ENCODE measurements at places on chromosomes 6 and 20. TPM values are rescaled to one million over a fixed set of nuclear protein-coding genes. Genes with fewer than 3 reads are reported as not detected.

GRCh38 chr6:31140643-31141042, 1.8 kb upstream of the PSORS1C2 start:
- no peak for DNase-seq

- no peak for DNase-seq
Measured at GRCh38 chr6:15412767-15413166, 166.9 kb downstream of the JARID2 start.

DNA sequence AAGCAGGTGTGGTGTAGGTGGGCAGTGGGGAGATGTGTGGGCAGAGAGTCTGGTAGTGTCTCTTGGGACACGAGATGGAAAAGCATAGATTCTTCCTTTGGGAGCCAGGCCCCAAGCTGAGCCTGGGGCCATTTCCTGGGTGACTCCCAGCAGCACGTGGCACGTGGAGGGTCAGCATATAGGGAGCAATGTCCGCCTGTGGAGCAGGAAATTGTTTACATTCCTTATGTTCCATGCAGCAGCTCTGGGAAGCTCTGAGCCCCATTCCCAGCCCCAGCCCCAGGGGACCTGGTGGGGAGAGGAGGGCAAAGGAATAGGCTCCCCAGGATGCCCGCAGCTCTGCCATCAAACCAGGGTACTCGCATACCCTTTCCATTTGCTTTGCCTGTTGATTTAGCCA, 57.6 kb downstream of the DAAM2 start:
- no peak for DNase-seq

GRCh38 chr20:47438464-47439381, 63.0 kb upstream of the NCOA3 start:
- DNase-seq, result no peak

DNA sequence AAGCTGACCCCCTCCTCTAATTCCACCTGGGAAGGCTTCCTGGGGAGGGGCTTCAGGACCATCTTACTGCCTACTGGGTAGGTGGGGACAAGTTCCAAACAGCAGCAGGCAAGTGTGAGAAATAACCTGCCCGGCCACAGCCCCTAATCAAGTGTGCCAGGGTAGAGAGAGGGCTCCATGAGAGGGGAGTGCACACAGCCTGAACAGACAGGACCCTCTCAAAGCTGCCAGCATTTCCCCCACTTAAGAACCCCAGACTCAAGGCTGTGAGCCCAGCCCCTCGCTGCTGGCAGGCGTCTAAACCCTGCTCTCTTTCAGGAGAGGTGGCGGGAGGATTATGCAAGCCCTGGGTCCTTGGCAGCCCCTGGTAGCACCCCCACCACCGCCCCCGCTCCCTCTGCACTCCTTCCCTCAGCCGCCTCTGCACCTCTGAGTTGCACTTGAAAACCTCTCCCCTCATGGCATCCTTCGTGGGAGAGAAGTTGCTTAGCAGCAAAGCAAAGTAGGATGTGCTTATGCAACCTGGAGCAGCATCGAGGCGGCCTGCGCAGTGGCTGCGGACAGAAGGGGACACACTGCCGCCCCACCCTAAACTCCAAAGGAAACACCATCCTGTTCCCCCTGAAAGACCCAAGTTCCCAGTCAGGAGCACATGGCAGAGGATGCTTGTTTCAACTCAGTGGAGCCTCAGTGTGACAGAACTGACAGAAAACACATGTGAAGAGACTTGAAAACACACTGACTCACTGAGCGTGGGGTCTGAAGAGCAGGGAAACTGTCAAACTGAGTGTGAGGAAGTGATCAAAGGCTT, 10.5 kb downstream of the DDRGK1 start:
- DNase-seq, result no peak

DNA sequence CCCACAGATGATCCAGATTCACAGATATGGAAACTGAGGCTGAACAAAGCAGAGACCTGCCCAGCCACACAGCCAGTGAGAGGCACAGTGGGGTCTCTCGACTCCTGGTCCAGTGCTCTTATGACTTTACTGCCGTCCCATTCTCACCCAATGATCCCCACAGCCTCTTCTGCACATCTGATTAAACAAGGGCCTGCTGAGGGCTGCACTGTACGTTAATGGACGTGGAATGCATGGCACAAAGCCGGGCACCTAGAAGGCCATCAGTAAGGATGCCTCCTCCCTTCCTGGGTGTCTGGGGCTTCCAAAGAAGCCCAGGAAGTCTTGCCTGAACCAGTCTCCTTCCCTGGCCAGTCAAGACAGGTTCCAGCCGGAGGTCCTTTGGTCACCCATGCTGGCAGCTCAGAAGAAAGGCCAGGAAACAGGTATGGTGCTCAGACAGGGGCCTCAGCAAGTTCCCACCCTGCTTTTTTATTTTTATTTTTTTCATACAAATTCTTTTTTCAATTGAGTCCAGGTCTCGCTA, 3.8 kb downstream of the TFEB start:
- DNase-seq, result no peak

DNA sequence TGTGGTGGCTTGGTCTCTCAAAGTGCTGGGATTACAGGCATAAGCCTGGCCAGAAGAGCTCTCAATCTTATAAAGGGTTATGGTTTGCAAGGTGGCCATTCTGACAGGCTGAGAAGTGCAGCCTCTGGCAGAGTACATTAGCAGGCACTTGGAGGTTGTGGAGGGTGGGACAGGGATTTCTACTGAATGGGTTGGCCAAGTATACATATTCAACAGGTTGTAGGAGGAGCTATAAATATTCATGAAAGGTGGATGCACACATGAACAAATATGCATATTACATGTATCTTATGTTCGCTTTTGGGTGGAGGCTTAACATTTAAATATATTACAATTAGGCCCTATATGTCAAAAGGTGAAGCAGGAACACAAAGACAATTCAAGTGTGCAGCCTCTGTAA, 20.0 kb upstream of the KCNK5 start:
- DNase-seq, result no peak

- DNase-seq, result no peak
Measured at GRCh38 chr20:6081236-6081635, 27.4 kb upstream of the LRRN4 start.

DNA sequence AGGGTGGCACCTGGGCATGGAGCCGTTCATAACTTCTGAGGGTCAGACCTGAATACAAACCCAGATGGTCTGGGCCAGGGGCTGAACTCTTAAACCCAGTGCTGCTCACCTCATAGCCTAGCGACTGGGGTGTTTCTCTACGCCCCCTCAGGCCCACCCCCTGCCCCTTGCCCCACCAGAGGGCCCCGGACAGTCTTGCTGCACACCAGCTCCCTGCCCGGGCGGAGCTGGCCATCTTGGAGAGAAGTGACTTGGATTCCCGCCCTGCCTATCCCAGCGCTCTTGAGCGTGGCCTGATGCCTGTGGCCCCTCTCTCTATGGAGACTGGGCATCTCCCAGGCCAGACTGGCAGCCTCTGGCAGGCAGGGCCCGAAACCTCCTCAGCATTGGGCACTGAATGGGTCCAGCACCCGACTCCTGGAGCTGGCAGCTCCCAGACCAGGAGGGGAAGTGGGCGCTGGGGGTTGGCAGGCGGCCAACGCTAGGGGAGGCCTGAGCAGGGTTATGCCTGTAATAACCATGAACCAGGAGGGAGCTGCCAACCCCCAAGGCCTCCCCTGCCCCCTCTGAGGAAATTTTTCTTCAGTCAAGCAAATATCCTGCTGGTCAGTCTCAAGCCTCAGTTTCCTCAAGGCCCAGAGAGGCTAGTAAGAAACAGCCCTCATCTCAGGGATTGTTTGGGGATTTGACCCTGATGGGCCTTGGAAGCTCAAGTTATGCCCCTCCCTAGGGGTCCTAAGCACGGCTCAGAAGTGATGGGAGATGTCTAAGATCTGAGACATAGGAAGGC, 169.5 kb downstream of the VEGFA start:
- no peak for DNase-seq

- DNase-seq, result no peak
Measured at GRCh38 chr6:89172131-89172530, 26.3 kb downstream of the PM20D2 start.

DNA sequence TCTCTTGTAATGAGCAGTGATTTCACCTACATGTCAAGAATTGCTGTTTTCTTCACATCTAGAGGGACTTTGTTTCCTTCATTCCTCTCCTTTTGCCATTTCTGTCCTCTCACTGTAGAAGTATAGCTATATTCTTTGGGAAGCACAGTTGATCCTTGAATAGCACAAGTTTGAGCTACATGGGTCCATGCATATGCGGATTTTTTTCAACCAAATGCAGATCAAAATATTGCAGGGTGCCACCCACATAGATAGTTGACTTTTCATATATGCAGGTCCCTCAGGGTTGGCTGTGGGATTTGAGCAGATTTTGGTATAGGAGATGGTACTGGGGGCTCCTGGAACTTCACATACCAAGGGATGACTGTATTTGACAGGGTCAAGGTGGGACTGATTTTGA, 41.1 kb downstream of the BLTP3A start:
- DNase-seq, result no peak

DNA sequence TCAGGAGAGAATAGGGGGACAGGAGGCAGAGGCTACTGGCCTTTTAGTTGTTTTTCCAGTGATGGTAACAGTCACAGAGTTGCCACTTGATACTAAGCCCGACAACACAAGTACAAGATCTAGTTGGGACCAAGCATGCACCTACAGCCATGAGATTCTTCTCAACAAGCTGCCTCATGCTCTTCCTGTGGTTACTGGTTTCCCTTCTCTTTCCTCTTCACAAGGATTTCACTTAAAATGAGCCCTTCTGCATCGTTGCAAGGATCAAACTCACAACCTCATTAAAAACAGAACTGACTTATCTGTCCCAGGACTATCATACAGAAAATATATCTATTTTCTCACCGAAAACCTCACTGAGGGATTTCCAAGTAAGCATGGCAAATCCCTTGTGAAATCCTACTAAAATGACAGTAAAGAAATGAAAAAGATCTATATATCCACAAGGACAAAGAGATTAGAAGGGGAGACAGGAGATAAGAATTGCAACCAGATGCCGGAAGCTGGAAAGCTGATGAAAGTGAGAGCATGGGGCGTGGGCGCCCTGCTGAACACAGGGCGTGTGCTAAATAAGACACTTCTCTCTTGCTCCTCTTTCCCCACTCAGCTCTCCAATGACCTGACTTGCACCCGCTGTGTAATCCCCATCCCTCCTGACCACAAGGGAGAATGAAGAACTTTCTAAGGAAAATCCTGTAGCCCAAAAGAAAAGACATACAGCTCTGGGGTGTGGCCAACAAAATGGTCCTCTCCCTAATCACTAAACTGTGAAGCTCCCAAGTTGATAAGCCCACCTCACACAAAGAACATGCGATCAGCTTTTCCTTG, 13.4 kb downstream of the MTFR2 start:
- DNase-seq, result no peak

DNA sequence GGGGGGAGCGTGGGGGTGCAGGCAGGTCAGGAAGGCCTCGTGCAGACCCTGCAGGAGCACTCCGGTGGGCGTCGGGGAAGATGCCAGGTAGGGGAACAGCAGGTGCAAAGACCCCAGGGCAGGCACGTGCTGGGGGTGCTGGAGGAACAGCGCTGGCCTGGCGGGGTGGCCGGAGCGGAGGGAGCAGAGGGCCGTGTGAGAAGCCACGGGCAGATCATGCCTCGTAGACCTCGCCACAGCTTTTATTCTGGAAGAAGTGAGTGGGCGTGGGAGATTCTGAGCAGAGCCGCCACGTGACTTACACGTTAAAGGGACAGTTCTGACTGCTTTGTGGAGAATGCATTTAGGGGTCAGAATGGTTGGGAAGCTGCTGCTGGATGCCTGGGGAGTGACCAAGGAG, 9.3 kb downstream of the NTSR1 start:
- no peak for DNase-seq

DNA sequence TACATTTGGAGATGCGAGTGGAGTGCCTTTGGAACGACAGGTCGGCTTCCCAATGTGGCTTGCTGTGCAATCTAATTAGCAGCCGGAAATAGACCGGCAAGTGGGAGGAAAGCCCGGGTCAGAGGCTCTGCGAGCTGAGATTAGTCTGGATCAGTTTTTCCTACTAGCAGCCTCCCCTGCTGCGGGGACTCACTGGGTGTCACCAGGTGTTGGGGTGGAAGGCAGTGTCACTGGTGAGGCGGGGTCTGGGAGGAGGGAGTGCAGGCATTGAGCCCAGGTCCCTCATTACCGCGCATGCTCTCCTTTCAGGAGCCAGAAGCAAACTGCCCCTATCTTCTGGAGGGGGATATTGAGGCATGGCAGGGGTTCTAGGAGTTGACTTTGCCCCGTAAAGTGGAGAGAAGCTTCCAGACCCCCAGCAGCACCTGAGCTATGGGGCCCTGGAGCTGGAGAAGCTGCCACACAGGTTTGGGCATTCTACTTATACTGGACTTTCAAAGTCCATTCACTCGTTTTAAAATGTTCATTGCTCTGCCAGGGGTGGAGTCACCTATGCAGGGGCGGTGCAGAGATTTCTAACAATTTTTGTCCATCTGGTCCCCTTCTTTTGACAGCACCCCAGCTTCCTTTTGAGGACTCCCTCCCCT, 11.0 kb downstream of the SULF2 start:
- no peak for DNase-seq

DNA sequence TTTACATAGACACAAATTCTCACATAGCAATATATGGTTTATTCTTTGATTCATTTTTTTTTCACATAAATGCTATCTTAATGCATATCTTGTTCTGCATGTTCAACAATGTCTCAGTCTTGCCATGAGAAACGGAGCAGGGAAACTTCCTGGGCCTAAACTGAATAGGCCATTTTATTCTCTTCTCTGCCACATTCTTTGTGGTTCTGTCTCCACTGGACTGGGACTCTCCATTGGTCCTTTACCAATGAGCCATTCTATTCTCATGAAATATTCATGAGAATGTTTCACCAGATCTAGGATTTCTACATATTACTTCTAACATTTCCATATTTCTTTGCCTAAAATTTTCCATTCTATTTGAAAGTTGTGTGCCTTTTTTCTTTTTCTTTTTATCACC, 42.8 kb downstream of the LAMA2 start:
- DNase-seq, result no peak

DNA sequence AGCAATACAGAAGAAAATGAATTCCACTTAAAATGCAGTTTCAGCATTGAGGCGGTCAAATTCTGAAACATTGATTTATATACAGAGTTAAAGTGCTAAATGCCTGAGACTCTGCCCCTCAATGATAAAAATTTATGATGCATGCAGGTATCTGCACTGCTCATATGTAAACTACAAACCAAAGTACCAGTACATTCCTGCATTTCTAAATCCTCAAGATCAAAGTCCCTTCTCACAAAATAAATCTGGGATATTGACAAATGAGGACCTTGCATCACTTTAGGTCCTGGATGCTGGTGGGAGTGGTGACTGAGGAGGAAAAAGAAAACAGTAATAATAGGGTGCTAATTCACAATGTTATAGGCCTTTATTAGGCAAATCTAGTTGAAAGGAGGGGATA, 101.9 kb downstream of the FIG4 start:
- DNase-seq, result no peak

Gene SIGLEC1
- polyA plus RNA-seq, result not detected

Gene CLIC5
- polyA plus RNA-seq, result not detected

Gene MUCL3
- polyA plus RNA-seq, result not detected

Measured in immature natural killer cell (primary cell).